ENCODE measurements at places on chromosomes 3 and 15.

DNA sequence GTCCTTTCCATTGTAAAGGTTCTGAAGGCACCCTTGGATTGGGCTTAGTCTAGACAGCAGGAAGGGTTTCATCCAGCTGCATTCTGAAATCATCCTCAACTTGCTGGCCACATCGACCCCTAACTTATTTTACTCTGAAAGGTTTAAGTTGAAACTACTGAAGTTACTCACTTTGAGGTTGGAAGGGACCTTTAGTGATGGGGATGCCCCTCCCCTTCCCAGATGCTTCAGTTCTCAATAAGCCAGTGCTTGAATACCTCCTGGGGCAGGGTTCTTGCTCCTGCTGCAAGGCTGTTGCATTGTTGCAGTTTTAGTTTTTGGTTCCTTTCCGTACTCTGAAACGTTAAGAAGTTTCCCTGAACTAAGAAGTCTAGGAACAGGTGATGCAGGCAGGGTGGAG lies 26.4 kb downstream of the FGD5 start:
- DNase-seq = no peak

DNA sequence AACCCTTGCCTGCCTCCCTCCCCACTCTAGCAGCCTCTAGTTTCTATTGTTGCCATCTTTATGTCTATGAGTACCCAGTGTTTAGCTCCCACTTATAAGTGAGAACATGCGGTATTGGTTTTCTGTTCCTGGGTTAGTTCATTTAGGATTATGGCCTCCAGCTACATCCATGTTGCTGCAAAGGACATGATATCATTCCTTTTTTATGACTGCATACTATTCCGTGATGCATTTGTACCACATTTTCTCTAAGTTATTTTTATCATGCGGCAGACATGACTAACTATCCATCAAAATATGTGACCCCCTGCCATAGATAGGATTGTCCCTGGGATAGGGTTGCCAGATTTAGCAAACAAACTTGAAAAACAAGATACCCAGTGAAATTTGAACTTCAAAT lies 58.4 kb downstream of the NR1D2 start:
- DNase-seq = no peak

GRCh38 chr3:166900866-166901577 lies 479.1 kb downstream of the ZBBX start:
- DNase-seq = no peak

DNA sequence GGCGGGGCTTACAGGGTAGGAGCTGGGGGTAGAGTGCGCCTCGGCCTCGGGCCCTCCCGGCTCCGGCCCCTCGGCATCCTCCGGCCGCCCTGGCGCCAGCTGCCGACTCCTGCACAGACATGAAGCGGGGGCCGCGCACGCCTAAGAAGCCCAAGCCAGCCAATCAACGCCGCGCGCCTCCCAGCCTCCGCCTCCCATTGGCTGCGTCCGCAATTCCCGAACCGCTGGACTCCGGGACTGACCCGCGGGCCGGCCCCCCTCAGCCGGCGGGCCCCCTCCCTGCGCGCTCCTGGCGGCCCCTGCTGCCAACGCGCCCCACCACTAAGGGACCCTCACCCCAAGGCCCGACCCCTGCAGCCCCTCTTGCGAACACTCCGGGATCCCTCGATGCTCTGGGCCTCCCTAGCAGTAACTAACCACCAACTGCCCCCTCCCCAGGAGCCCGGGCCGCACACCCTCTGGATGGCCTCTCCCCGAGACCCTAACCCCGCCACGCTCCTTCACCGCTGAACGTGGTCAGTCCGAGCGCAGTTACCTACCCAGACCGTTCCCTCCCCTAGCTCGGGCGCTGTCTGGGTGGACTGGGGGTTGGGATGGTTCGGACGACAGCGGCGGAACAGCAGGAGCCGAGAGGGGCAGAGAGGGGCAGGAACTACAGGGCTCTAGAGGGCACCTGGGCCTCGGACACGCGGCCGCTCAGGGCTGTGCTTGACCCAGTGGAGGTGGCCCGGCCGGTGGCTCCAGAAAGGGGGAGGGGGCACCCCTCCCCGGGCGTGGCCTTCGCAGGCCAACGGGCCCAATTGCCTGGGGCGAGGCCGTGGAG lies 5.0 kb downstream of the GATA2 start:
- peak; percentile 89 for DNase-seq

- no peak for DNase-seq
Measured at GRCh38 chr3:135865553-135865952, 100.0 kb upstream of the PPP2R3A start.
